Endothelial cell of umbilical vein (primary cell): ENCODE measurements at places on chromosomes 11 and 22. TPM values are rescaled to one million over a fixed set of nuclear protein-coding genes. Genes with fewer than 3 reads are reported as not detected.

Gene PANX3
- polyA plus RNA-seq, result not detected in 2 replicates

Gene APLNR
- 0.03 and 0.04 TPM in 2 replicates for polyA plus RNA-seq

DNA sequence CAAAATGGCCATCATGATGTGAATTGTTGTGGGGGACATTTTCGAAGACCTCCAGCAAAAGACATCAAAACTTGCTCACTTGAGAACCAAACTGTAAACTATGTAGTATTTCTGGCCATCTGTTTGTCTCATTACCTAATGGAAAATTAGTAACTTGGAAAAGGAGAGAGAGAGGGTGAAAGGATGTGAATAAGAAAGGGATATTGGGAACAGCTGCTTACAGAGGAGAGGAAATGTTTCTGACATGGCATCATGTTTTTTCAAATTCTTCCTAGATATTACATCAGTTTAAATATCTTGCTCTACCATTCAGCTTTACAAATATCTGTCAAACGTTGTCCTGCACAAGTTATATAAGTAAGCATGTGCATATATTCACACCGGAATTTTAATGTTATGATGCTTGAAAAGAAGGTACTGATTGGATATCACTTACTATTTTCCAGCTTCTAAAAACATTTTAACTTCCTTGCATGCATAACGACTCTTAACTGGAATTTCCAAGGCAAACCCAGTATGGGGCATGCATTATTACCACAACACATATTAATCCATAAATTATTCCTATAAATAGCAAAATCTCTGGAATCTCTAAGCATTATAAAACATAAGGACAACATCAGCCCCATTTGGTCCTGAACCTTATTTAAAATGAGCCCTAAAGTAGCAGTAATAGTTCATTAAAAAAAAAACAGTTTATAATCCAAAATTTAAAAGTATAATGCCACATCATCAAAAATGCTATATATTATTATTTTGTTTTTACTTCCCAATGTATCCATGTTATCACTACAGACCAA lies 20.0 kb downstream of the GUCY1A2 start:
- H3K27me3 ChIP-seq, result no peaks in the 10 kb centered on the region
- no peaks in the 10 kb centered on the region for H3K36me3 ChIP-seq
- no peaks in the 10 kb centered on the region for H3K4me1 ChIP-seq

- H3K27ac ChIP-seq, result no peak overlapping the region
- peaks cover 24% of the 10 kb centered on the region for H3K4me1 ChIP-seq
- H3K27me3 ChIP-seq, result no peaks in the 10 kb centered on the region
- no peak overlapping the region for H3K4me3 ChIP-seq
- DNase-seq, result no peak
- no peaks in the 10 kb centered on the region for H3K36me3 ChIP-seq
Measured at GRCh38 chr11:108984523-108984922, 319.7 kb downstream of the DDX10 start.

- peaks cover 6% of the 10 kb centered on the region for H3K36me3 ChIP-seq
- H3K27me3 ChIP-seq, result no peaks in the 10 kb centered on the region
- peaks cover 29% of the 10 kb centered on the region for H3K4me1 ChIP-seq
- peak overlapping the region; percentile 32 for H3K27ac ChIP-seq
- DNase-seq, result peak; percentile 12
Measured at GRCh38 chr22:24323695-24324094, 53.1 kb downstream of the SPECC1L start.

DNA sequence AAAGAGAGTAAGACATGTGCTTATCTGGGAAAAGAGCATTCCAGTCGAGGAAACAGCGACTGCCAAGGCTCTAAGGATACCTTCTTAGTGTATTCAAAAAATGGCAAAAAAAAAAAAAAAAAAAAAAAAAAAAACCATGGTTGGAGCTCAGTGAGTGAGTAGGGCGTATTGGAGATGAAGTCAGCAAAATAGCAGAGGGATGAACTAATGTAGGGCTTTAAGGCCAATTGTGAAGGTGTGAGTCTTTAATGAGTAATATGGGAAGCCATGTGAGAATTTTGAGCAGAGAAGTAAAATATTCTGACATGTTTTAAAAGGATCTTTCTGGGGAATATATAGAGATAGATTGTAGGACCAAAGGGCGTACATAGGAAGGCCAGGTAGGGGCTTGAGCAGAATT lies 498.6 kb upstream of the ISX start:
- H3K27ac ChIP-seq, result no peak overlapping the region
- H3K27me3 ChIP-seq, result no peaks in the 10 kb centered on the region
- no peaks in the 10 kb centered on the region for H3K36me3 ChIP-seq
- no peak for DNase-seq
- H3K4me3 ChIP-seq, result no peak overlapping the region
- no peaks in the 10 kb centered on the region for H3K4me1 ChIP-seq

- DNase-seq, result no peak
- no peaks in the 10 kb centered on the region for H3K4me1 ChIP-seq
- H3K27ac ChIP-seq, result no peak overlapping the region
- no peak overlapping the region for H3K4me3 ChIP-seq
- no peaks in the 10 kb centered on the region for H3K27me3 ChIP-seq
- H3K36me3 ChIP-seq, result no peaks in the 10 kb centered on the region
Measured at GRCh38 chr11:67666676-67667489, 7.5 kb downstream of the ALDH3B2 start.

DNA sequence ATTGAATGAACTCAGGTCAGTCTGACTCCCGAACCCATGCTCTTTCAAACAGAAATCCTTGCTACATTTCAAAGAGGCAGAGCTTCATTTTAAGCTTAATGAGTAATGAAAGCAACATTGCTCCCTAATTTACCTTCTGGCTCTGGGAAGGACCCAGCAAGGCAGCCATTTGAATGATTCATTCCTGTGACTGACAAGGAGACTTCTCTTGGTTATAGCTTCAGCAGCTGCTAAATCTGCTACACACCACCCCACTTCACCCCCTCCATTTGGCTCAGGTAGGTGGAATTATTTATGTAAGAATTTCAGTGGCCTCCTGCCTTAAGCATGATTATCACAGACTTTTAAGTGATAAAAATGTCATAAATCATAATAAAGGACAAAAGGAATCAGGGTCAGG lies 117.7 kb downstream of the KCNC1 start:
- no peak overlapping the region for H3K27ac ChIP-seq
- H3K27me3 ChIP-seq, result no peaks in the 10 kb centered on the region
- H3K4me3 ChIP-seq, result no peak overlapping the region
- no peaks in the 10 kb centered on the region for H3K4me1 ChIP-seq

GRCh38 chr22:22558972-22559603 lies at the start of gene PRAME:
TSS of gene PRAME (minus strand) at chr22:22559265. CDS start at chr22:22556832, 2,433 bp downstream.
- no peaks in the 10 kb centered on the region for H3K36me3 ChIP-seq
- no peaks in the 10 kb centered on the region for H3K4me1 ChIP-seq
- H3K27me3 ChIP-seq, result no peaks in the 10 kb centered on the region
- no peak within 1 kb of the TSS for H3K27ac ChIP-seq
- no peak within 1 kb of the TSS for H3K4me3 ChIP-seq
